ENCODE measurements at places on chromosomes 4 and X. TPM values are rescaled to one million over a fixed set of nuclear protein-coding genes. Genes with fewer than 3 reads are reported as not detected.

The SPANXB1 gene
- not detected for total RNA-seq

The COX7B2 gene
- not detected for total RNA-seq

GRCh38 chr4:1331591-1332353, 15.2 kb upstream of the UVSSA start:
- no peak for DNase-seq

DNA sequence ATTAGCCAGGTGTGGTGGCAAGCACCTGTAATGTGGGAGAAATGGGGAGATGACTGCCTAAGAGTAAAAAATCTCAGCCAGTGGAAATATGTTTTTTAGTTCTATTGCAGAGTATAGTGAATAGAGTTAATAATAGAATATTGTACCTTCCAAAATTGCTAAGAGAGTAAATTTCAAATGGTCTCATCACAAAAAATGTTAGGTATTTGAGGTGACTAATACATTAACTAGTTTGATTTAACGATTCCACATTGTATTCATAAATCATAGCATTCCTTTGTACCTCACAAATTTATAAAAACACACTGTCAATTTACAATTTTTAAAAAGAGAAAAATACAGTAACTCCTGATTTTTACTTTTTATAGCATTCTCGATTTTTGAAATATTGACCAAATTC, 681.5 kb upstream of the EPHA5 start:
- no peak for DNase-seq

GRCh38 chr4:153831245-153831644, 42.4 kb upstream of the SFRP2 start:
- DNase-seq = no peak

DNA sequence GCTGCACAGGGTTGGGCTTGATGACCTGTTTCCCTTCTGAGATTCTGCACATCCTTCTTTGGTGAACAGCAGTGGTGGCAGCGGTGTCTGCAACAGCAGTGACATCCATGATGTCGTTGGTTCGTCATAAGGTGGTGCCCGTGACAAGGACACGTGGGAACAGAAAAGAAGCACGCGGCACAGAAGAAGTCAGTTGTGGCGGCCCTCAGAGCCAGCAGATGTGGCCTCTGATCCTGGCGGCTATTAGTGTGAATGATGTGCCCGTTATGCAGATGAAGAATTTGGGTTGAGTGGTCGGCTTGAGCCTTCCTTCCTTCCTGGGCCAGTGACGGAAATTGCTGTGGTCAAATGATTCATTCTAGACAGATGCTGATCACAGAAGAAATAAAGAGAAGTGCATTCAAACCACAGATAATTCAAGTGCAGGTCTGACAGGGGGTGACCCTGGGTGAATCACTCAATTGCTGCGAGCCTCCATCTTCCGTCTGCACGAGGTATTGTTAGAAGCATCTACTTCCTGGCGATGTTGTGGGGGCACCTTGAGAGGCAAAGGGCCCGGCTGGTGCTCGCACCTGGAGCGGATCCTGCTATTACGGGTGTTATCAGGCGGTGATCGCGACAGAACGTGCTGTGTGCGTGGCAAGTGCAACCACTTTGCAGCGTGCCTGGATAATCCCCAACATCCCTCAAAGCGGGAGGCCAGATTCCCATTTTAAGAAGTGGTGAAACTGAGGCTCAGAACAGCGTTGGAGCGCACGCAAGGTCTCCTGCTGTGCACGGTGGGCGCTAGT, 215.2 kb upstream of the PSAPL1 start:
- peak; percentile 67 for DNase-seq

GRCh38 chr4:129218897-129219296, 122.9 kb downstream of the C4orf33 start:
- no peak for DNase-seq

All from OCI-LY7 (cell line).